Body of pancreas (tissue), 4 donors: ENCODE measurements at places on chromosomes 16 and 17. TPM values are rescaled to one million over a fixed set of nuclear protein-coding genes. Genes with fewer than 3 reads are reported as not detected.

- H3K4me3 ChIP-seq, result no peak overlapping the region
- H3K27me3 ChIP-seq, result no peaks in the 10 kb centered on the region
- H3K36me3 ChIP-seq, result no peaks in the 10 kb centered on the region
- no peaks in the 10 kb centered on the region for H3K4me1 ChIP-seq
Observed at GRCh38 chr16:85104821-85105391, 7.4 kb downstream of the CIBAR2 start.

- no peaks in the 10 kb centered on the region for H3K4me1 ChIP-seq
- no peak overlapping the region for H3K27ac ChIP-seq
- peaks cover 4% of the 10 kb centered on the region for H3K36me3 ChIP-seq
Observed at GRCh38 chr16:10997485-10997884, 53.1 kb downstream of the CLEC16A start.

Gene DLX4
- total RNA-seq, result not detected

DNA sequence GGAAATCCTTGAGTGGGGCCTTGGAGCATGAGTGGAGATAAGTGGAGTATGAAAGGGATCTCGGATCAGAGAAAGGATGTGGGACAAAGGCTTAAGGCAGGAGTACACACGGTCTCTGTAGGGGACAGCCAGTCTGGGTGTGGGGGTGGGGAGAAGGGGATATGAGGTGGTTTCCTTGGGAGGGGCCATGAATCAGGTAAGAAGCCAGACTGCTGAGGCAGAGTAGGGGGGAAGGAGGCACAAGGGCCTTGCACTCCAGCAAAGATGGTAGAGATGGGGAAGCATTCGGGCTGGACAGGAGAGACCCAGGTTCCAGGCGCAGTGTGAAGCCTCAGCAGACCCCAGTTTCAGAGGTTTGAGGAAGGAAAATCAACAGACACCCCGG is 1.6 kb downstream of the HSD11B2 start:
- H3K4me1 ChIP-seq, result peaks cover 35% of the 10 kb centered on the region
- H3K4me3 ChIP-seq, result no peak overlapping the region
- DNase-seq, result no peak
- no peak overlapping the region for H3K27ac ChIP-seq
- H3K36me3 ChIP-seq, result peaks cover 4% of the 10 kb centered on the region

DNA sequence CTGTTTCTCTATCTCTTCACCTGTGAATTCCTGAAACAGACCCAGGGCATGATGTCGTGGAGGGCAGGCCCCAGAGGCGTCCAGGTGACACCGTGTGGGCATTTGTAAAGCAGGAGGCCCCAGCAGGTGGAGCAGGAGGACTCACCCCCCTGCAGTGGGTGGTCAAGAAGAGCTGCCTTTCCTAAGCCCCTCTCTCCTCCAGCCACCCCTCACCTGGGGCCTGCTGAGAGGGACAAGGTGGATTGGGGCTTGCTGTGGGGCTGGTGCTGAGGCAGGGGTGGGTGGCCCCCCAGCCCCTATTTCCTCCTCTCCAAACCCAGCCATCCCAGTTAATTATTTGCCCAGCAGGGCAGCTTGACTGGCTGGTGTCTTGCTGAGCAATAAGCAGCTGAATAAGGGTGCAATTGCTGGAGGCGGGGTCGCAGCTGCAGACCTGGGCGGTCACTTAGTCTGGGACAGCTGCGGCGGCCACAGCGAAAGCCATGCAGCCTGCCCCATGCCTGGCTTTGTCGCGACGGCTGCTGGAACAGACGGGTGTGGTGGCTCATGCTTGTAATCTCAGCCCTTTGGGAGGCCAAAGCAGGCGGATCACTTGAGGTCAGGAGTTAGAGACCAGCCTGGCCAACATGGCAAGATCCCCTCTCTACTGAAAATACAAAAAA is 56.4 kb downstream of the JPH3 start:
- H3K4me3 ChIP-seq, result no peak overlapping the region
- no peaks in the 10 kb centered on the region for H3K36me3 ChIP-seq
- no peaks in the 10 kb centered on the region for H3K27me3 ChIP-seq
- H3K4me1 ChIP-seq, result no peaks in the 10 kb centered on the region

Gene EFNB3
- total RNA-seq, result 0.78 TPM

GRCh38 chr17:28553000-28553505 is 629 bp upstream of the UNC119 start:
- no peaks in the 10 kb centered on the region for H3K36me3 ChIP-seq
- H3K4me3 ChIP-seq, result no peak overlapping the region
- DNase-seq, result no peak
- no peaks in the 10 kb centered on the region for H3K27me3 ChIP-seq
